Activated naive CD8-positive, alpha-beta T cell treated with anti-CD3 and anti-CD28 coated beads for 36 hours (primary cell): ENCODE measurements at places on chromosomes 1 and 21. TPM values are rescaled to one million over a fixed set of nuclear protein-coding genes. Genes with fewer than 3 reads are reported as not detected.

Gene PRAMEF20
- total RNA-seq: not detected

Gene KLHL17
- 19.5 TPM for total RNA-seq

Gene WASF2
- 103 TPM for total RNA-seq

GRCh38 chr1:149916193-149916897 lies 1.3 kb downstream of the SV2A start:
- H3K4me1 ChIP-seq: peaks cover 30% of the 10 kb centered on the region
- H3K27ac ChIP-seq: peak overlapping the region; percentile 55
- no peak for DNase-seq
- H3K36me3 ChIP-seq: peaks cover 3% of the 10 kb centered on the region
- no peaks in the 10 kb centered on the region for H3K27me3 ChIP-seq
- H3K4me3 ChIP-seq: peak overlapping the region; percentile 88

DNA sequence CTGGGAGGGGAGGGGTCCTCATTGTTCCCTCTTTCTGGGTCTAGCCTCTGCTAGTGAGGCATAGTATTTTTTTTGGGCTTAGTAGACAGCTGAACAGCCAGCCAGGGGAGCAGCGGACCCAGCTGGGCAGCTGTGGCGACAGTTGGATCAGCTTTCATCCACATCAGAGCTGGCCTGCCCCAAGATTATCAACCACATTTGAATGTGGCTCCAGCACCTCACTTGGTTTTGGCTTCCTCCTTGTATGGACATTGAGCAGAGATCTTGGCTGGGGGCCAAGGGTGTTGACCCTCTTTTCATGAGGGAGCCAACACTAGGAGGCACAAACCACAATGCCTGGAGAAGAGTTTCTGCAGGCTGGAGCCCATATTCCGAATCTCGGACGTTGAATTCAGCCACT lies 25.0 kb downstream of the WNT4 start:
- H3K27me3 ChIP-seq: no peaks in the 10 kb centered on the region
- peaks cover 3% of the 10 kb centered on the region for H3K4me1 ChIP-seq
- peaks cover 4% of the 10 kb centered on the region for H3K36me3 ChIP-seq
- peak overlapping the region; percentile 32 for H3K27ac ChIP-seq

DNA sequence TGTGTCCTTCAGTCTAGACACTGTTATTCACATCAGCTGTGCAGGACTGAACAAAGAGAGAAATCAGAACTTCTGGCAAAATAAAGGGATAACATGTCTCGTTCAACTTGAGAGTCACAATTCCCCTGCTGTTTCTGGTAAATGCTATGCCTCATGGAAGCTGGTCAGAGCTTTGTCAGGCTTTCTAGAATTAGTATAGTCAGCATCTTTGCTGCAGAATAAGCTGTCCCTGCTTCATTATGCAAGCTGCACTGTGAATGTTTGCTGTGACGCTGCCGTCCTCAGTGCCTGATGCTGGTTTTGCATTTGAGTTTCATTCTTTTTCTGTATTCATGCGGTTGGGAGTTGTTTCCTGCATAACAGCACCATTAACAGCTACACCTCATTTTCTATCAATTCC lies 96.4 kb upstream of the KCNJ6 start:
- no peaks in the 10 kb centered on the region for H3K36me3 ChIP-seq
- no peak overlapping the region for H3K4me3 ChIP-seq
- no peak for DNase-seq
- no peaks in the 10 kb centered on the region for H3K4me1 ChIP-seq
- H3K27me3 ChIP-seq: peaks cover 8% of the 10 kb centered on the region
- no peak overlapping the region for H3K27ac ChIP-seq

DNA sequence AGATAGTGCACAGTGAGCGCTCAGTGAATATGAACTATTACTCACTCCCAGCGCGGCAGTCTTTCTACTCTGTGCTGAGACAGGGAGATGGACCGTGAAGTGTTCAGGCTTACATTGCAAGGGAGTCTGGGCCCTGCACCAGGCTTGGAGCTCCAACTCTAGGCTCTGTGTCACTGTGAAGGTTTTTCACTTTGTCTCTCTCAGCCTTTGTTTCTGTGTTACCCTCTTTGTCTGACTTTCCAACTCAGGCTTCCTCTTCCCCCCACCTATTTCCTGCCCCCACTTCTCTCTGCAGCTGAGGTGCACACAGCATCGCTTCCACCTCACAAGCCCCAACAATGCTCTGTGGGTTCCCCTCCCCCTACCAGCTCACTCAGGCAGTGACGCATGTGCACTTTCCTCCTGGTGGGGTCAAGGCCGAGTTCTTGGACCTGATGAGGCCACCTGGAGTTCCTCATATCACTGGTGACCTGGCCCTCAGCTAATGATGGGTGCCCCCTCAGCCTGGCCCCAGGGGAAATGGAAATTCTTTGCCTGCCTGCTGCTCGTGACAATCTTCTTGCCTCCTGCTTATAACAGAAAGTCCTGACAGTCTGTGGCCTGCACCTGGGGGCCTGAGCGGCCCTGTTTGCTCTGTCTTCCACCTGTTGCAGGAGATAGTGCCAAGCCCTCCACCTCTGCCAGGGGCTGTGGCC lies 1.1 kb upstream of the LCK start:
- peak overlapping the region; percentile 92 for H3K27ac ChIP-seq
- peaks cover 56% of the 10 kb centered on the region for H3K4me1 ChIP-seq
- no peaks in the 10 kb centered on the region for H3K27me3 ChIP-seq
- DNase-seq: peak; percentile 82

- no peaks in the 10 kb centered on the region for H3K27me3 ChIP-seq
- peaks cover 19% of the 10 kb centered on the region for H3K4me1 ChIP-seq
- no peak for DNase-seq
- H3K36me3 ChIP-seq: peaks cover 6% of the 10 kb centered on the region
Observed at GRCh38 chr1:3741566-3742438, 10.4 kb upstream of the CCDC27 start.

DNA sequence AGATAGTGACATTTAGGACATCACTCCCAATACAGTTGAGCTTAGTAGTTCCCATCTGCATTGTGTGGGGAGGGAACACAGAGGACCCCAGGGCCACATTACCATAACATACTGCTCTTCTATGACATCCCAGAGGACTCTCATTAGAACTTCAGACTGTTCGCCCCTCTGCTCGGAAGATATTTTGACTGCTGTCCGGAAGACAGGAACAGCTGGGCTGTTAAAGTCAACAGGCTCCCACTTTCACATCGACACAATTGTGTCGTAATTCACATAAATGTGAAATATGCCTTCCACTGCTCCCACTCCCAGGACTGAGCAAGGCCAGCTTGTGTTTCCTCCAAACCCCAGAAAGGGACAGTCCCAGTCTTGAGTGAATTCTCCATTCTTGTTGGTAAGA lies 158.4 kb downstream of the SEC16B start:
- H3K4me3 ChIP-seq: no peak overlapping the region
- H3K27ac ChIP-seq: no peak overlapping the region
- no peaks in the 10 kb centered on the region for H3K4me1 ChIP-seq
- DNase-seq: no peak
- no peaks in the 10 kb centered on the region for H3K36me3 ChIP-seq

GRCh38 chr21:34298534-34299167 lies 65.2 kb upstream of the KCNE2 start:
- H3K27ac ChIP-seq: no peak overlapping the region
- no peaks in the 10 kb centered on the region for H3K36me3 ChIP-seq
- no peak for DNase-seq
- no peaks in the 10 kb centered on the region for H3K27me3 ChIP-seq
- no peak overlapping the region for H3K4me3 ChIP-seq

DNA sequence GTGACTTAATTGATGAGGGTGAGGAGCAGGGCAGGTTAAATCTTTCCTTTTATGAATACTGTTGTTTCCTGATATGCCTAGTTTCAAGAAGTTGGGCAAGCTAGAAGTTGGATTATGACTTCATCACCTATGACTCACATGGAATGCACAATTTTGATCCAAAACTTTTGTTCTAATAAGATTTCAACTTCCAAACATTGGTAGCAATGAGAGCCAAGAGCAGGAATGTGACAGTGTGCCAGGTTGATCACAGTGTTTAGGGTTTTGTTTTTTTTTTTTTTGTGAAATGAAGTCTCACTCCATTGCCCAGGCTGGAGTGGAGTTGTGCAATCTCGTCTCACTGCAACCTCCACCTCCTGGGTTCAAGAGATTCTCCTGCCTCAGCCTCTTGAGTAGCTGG lies 349.4 kb downstream of the DUSP10 start:
- peaks cover 3% of the 10 kb centered on the region for H3K4me1 ChIP-seq
- no peak overlapping the region for H3K4me3 ChIP-seq
- H3K36me3 ChIP-seq: no peaks in the 10 kb centered on the region
